Naive thymus-derived CD8-positive, alpha-beta T cell (primary cell): ENCODE measurements at places on chromosomes 5 and 9.
A peak's percentile ranks its signal among the peaks of the same experiment; 100 is the strongest.

DNA sequence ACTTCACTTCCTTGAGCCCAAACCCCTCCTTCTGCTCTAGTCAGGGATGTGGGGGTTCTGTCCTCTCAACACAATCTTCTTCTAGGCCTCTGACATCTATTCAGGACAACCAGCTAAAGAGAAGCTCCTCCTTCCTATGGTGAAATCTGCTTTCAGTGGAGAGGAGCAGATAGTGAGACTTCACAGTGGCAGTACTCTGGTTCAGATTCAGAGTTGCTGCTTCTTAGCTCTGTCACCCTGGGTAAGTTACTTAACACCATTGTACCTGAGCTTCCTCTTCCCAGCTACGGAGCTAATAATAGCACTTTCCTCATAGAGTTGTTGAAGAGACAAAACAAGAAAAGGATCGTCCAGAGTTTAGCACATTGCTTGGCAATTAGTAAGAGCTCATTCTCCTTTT, 77.3 kb upstream of the LARP1 start:
- H3K4me1 ChIP-seq, result peaks cover 2% of the 10 kb centered on the region
- H3K36me3 ChIP-seq, result no peaks in the 10 kb centered on the region
- no peak for DNase-seq

GRCh38 chr5:1409381-1410110, 35.7 kb downstream of the SLC6A3 start:
- no peak for DNase-seq
- peaks cover 28% of the 10 kb centered on the region for H3K27me3 ChIP-seq
- H3K4me1 ChIP-seq, result peaks cover 6% of the 10 kb centered on the region
- no peaks in the 10 kb centered on the region for H3K36me3 ChIP-seq
- H3K27ac ChIP-seq, result no peak overlapping the region

GRCh38 chr5:39107350-39107749, 33.2 kb upstream of the RICTOR start:
- peaks cover 21% of the 10 kb centered on the region for H3K36me3 ChIP-seq
- H3K27ac ChIP-seq, result no peak overlapping the region
- H3K27me3 ChIP-seq, result no peaks in the 10 kb centered on the region
- H3K4me3 ChIP-seq, result no peak overlapping the region
- no peak for DNase-seq
- peaks cover 6% of the 10 kb centered on the region for H3K4me1 ChIP-seq

DNA sequence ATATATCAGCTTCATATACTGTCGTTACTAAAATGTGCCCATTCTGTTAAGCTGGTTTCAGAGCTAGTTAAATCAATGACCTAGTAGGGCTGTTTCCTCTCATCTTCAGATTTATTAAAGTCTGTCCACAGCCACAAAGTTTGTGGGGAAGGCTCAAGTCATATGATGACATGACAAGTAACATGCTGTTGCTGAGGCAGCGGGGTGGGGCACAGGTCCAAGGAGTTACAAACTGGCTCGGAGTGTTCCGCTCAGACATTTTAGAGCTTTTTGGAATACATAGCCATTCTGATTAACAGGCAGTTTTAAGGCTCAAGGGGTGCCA, 2.7 kb upstream of the ANP32B start:
- no peak overlapping the region for H3K4me3 ChIP-seq
- peak overlapping the region; percentile 34 for H3K27ac ChIP-seq
- H3K36me3 ChIP-seq, result no peaks in the 10 kb centered on the region
- H3K4me1 ChIP-seq, result peaks cover 27% of the 10 kb centered on the region
- no peaks in the 10 kb centered on the region for H3K27me3 ChIP-seq

- no peaks in the 10 kb centered on the region for H3K36me3 ChIP-seq
- H3K4me1 ChIP-seq, result no peaks in the 10 kb centered on the region
- no peak for DNase-seq
These were observed 8.6 kb downstream of the TEK start for GRCh38 chr9:27117489-27118135.

DNA sequence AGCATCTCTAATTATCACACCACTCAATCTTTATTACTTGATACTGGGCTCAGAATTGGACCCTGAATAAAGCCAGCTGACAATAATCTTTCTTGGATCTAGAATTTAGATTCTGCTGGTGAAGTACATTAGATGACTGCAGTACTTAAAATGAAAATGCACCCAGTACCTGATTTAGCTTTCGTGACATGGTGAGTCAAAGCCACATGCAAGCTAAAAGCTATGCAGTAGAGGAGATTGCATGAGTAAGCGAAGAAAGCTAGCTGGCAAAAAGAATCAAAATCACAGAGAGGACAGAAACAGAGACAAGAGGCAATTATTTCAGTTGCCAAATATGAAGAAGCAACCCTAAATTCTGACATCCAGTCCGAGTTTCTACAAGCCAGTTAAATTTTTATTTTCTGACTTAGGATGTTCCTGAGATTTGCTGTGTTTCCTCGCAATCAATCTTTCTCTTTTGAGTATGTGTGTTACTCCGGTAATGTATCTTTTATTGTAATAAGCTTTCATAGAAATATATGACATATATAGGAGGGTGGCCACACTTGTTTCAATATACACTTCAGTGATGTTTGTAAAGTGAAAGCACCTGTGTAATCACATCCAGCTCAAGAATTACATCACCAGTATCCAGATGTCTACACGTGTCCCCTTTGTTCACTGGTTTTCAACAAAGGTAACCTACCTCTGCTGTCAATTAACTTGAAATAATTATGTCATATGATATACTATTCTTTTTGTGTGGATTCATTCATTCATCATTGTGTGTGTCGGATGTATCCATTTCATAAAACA, 101.7 kb downstream of the CDH18 start:
- H3K36me3 ChIP-seq, result no peaks in the 10 kb centered on the region
- H3K4me1 ChIP-seq, result no peaks in the 10 kb centered on the region
- no peaks in the 10 kb centered on the region for H3K27me3 ChIP-seq
- H3K27ac ChIP-seq, result no peak overlapping the region
- no peak for DNase-seq
- no peak overlapping the region for H3K4me3 ChIP-seq
